Foreskin keratinocyte (primary cell): ENCODE measurements at places on chromosomes 5 and 9. TPM values are rescaled to one million over a fixed set of nuclear protein-coding genes. Genes with fewer than 3 reads are reported as not detected.

Gene FGF10
- not detected in 2 replicates for total RNA-seq

Gene CCNJL
- 3.1 and 3.5 TPM in 2 replicates for total RNA-seq

Gene SARDH
- total RNA-seq, result not detected in 2 replicates

Gene LURAP1L
- total RNA-seq, result 3.6 TPM in 2 replicates

Gene EXOSC2
- total RNA-seq, result 45.6 and 54.7 TPM in 2 replicates

Gene PARP8
- total RNA-seq, result 20.2 and 21.8 TPM in 2 replicates

DNA sequence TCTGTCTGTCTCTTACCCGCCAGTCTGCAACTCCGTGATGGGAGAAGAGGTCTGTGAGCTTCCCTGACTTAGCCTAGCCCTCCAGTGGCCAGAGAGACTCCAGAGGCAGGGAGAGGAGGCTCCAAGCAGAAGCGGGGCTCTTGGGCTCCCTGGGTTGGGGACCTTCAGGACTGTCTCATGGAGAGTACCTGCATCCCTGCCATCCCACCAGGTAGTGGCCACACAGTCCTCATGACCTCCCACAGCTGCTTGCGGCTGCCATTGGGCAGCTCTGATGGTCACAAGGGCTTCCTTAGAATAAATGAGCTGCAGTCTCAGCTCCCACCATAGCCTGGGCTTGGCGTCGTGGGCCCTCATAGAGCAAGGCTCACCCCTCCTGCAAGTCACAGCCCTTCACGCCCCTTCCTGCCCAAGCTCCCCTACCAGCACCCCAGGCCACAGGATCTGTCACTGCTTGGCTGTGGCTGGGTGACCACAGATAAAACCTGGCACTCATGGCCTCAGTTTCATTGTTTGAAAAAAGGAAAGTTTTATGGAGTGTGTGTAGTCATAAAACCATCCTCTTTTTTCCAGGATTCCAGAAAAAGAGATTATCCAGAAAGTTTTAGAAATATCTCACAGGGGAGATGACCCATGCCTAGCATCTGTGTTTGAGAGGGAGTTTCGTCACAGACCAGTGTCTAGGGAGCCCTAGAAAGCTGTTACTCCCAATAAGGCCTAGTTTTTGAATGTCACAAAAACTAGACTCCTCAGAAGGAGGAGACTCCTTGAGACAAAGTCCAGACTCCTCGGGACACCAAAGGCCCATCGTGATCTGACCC lies 48.4 kb downstream of the PPARGC1B start:
- DNase-seq, result no peak

- DNase-seq, result no peak
Measured at GRCh38 chr9:134885001-134885678, 4.5 kb downstream of the FCN2 start.

- DNase-seq, result no peak
Measured at GRCh38 chr5:93601071-93601801, 18.2 kb downstream of the NR2F1 start.

DNA sequence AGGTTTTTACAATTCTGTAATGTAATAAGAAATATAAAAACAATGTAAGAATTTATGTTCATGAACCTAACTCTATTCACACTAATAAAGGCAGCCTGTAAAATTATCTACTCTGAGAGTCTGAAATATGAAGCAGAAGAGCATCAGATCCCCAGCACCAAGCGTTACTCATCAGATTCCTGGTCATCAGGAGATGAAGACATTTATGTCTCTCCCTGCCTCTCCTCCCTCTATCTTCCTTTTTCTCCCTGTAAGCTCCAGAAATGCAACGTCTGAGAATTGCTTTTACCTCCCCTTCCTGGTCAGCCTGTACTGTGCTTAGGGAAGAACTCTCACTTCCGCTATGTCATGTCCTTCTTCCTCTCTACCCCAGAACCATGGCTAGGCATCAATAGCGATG lies 114.4 kb upstream of the SLIT3 start:
- no peak for DNase-seq

- DNase-seq, result peak; percentile 53
Measured at GRCh38 chr5:43555895-43556606, 826 bp downstream of the PAIP1 start.

GRCh38 chr9:76744336-76744735 lies 19.9 kb upstream of the PCA3 start:
- DNase-seq, result no peak

DNA sequence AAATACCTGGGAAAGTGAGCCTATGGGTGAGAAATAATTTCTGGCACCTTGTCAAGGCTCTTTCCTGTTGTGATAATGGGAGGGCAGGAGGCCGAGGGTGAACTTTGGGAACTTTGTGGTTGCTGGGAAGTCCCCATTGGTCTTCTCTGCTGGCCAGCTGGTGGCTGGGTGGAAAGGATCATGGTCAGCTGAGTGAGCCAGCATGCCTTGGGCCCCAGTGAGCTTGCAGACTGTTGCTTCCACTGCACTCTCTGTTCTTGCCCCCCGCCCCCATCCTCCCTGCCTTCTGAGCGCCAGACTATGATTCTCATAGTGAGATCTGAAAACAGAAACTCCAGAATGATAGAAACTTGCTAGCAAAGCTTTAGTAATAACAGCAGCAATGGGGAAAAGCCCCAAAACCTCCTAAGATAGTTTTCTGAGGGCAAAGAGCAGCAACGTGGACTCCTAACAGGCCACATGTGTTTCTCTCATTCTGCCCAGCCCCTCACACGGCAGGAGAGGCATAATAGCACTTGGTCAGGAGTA lies 139.2 kb upstream of the SMARCA2 start:
- DNase-seq, result no peak

DNA sequence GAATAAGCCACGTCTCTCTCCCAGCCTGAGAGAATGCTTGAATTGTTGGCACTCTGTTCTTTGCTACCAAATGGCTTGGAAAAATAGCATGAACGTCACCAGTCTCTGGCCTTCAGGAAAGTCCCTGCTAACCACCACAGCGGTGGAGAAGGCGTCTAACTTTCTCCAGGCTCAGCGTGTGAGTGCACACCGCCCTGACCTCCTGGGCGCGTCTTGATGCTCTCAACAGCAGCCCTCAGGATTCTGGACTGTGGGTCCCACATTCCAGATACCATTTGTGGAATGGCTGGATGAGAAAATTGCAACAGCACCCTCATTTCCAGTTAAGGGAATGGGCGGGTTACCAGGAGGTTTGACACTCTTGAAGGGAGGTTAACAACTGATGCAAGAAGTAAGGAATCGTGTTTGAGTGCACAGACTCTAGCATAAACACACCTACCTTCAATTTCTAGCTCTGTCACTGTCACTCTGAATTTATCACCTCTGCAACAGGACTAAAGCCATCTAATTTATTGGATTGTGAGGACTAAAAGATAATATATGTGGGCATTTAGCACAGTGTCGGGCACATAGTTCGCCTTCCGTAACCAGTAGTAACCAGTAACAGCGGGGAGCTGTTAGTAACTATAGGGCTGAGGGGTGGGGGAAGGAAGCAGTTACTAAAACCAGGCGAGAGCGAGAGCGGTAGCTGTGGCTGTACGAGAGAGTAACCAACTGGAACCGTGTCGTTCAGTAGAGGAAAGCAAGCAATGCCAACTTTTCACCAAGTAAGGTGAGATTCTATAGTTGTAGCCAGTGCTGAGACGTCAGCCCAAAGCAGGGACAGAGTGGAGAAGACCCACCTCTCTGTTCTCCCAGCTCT lies 807 bp upstream of the PLGRKT start:
- DNase-seq, result peak; percentile 35

- DNase-seq, result no peak
Measured at GRCh38 chr9:113524468-113524867, 60.9 kb downstream of the RGS3 start.

DNA sequence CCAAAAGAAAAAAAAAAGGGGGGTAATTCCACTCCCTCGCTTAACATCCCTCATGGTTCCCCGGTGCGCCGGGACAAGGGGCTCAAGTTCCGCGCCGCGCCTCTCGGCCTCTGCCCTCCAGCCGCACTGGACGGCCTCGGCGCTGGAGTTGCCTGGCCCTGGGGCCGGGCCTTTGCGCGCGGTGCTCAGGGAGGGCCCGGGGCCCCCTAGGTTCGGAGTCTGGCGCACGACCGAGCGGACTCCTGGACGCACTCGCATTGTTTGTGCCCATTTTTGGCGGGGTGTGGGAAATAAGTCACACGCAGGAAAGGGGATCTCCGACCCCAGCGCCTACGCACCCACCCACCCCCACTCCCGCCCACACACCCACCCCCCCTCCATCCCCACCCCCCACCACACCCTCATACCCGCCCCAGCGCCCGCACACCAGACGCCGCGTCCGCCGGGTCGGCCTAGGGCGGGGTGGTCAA lies 381 bp downstream of the MED22 start:
- no peak for DNase-seq

GRCh38 chr5:122638581-122638980 lies 136.3 kb upstream of the SNX2 start:
- no peak for DNase-seq

- DNase-seq, result peak; percentile 57
Measured at GRCh38 chr9:15135164-15135792, 171.7 kb downstream of the TTC39B start.

- DNase-seq, result no peak
Measured at GRCh38 chr5:143613329-143613728, 198.6 kb upstream of the HMHB1 start.

DNA sequence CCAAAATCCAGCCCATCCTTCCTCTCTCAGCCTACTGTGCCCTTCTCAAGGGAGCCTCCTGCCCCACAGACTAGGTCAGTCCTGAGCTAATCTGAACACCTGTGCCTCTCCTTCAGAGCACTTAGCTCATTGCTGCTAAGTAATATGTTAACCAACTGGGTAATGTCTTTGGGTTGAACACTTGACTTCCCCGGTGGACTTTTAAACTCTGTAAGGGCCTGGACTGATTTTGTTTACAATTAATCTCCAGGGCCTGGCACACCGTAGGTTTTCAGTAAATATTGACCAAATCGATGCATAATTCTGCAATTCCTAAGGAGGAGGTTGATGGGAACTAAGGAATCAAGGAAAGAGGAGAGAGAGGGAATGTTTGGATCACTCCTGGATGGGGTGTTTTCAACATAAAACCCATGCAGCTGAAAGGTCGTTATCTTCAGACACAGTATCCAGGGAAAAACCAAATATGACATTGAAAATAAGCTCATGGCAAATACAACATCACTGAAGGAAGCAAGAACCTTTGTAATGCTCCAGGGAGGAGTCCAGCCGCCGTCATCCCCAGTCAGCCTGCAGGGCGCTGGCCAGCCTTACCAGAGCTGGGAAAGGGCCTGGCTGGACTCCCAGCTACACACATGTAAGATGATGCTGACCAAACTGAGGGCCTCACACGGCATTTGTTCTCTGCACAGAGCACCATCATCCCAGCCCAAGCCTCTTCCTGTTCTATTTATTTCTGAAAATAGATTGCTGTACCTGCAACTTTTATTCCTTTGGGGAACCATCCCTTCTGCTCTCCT lies 166.3 kb downstream of the C5orf15 start:
- DNase-seq, result no peak

DNA sequence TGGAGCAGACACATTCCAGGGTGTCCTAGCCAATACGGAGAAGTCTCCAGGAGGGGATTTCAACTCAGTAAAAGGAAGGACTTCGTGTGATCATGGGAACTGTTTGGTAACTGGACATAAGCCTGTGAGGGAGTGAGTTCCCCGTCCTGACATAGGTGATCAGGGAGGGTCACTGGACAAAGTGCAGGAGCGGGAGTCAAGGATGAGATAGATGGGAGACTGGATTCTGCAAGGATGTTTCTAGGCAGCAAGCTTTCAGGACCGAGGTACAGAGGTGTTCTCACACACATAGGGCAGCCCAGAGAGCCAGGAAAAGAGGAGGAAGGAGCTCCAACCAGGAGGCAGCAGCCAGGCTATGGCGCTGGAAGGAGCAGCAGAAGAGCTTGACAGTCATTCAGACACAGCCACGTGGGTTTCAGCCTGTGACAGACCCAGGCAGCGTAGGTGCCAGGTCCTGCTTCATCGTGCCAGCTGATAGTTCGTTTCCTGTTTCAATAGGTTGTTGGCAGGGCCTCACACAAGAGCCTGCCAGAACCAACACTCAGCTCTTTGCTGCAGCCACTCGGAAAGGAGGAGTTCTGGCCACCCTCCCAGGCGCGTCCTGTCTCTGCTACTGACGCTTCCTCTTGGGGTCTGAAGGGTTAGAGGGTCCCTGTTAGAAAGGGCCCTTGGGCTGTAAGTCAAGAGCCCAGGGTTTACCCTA lies 84.1 kb downstream of the AMBP start:
- no peak for DNase-seq

DNA sequence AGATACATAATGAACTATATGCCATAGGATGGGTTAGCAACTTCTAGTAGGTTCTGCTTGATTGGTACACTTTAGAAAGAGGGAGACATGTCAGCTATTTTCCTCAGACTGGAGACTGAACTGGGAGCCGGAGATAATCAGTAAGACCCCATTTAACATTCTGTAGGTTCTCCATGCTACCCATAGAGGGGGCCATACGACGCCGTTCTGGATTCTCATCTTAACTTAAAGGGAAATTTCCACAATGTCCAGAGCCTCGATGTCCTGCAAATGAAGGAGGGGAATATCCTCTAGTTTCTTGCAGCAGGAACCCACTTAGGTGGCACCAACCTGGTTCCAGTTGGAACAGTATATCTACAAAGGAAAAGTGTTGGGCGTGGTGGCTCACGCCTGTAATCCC lies 22.3 kb upstream of the NPM1 start:
- DNase-seq, result no peak

DNA sequence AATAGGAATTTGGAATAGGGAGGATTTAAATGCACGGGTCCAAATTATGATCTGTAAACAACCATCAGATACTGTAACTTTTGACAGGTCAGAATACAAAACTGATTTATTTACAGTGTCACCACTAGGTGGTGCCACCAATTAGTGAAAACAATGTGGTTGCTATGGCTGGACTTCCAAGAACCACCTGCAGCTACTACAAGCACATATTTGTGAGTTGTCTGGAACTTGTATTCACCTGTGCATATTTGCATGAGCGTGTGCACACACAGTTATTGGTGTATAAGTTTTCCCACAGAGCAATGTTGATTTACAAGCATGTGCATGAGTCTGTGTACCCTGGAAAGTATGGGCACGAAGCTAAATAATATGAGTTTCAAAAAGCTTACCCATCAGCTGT lies 3.0 kb upstream of the HRCT1 start:
- DNase-seq, result peak; percentile 76

GRCh38 chr5:36177715-36178523 lies 26.0 kb downstream of the SKP2 start:
- DNase-seq, result no peak

GRCh38 chr5:149860801-149861322 lies 83.7 kb downstream of the PDE6A start:
- no peak for DNase-seq

DNA sequence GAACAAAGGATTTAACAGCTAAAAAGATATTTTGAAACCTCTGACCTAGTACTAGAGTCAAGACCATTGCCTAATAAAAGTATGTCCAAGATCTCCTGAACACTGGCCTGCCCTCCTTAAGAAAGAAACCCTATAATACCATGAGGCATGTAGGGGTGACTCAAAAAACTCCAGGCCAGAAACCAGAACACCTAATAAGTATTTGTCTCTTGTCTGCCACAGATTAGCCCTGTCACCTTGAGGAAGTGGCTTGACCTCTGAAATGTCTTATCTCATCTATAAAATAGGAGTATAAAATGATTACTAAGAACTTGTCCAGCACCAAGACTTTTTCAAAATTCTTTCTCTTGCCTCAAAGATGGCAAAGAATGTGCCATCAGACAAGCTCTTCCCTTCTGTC lies 125.5 kb upstream of the RASGRF2 start:
- DNase-seq, result no peak

- peak; percentile 8 for DNase-seq
Measured at GRCh38 chr5:178385496-178385890, 152.9 kb upstream of the PHYKPL start.
